ENCODE measurements at places on chromosomes 12 and 14.

GRCh38 chr12:105967038-105967776, 171.5 kb downstream of the NUAK1 start:
- DNase-seq, result no peak

GRCh38 chr12:54393743-54394142, 9.2 kb upstream of the ZNF385A start:
- DNase-seq, result no peak

GRCh38 chr14:69005432-69006148, 26.5 kb upstream of the ACTN1 start:
- no peak for DNase-seq

DNA sequence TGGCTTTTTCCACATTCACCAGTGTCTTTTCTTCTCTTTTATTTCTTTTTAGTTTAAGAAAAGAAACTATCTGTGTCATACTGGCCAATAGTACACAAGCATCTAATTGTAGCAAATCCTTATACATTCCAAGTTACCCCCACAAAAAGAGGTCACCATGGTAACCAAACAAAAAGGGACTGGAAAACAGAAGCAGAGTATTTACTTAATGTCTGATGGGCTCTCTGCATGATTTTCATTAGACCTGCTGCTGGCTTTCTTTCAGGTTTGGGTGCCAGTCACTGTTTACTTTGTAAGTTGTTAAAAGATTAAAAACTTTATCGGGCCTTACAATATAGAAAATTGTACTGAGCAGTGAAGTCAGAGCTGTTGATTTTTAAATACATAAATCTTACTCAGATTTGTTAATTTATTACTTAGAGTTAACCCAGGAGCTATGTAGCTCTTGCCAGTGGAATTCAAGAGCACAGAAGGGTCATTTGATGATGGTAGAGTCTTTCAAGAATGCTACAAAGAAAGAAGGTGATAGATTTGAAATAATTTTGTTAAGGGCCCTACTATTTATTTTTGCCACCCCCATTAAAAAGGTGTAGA, 123.9 kb downstream of the BRMS1L start:
- no peak for DNase-seq

- DNase-seq, result no peak
These were observed 4.8 kb downstream of the CD163 start for GRCh38 chr12:7498809-7499208.
